Body of pancreas (tissue), 4 donors: ENCODE measurements at places on chromosomes 3 and 15. TPM values are rescaled to one million over a fixed set of nuclear protein-coding genes. Genes with fewer than 3 reads are reported as not detected.

GRCh38 chr15:55224892-55225291 lies 28.2 kb upstream of the RSL24D1 start:
- H3K36me3 ChIP-seq: no peaks in the 10 kb centered on the region
- H3K27me3 ChIP-seq: no peaks in the 10 kb centered on the region
- DNase-seq: no peak
- no peak overlapping the region for H3K27ac ChIP-seq
- no peak overlapping the region for H3K4me3 ChIP-seq

GRCh38 chr3:163132111-163132510 lies 1635.5 kb downstream of the OTOL1 start:
- H3K36me3 ChIP-seq: no peaks in the 10 kb centered on the region
- H3K4me1 ChIP-seq: no peaks in the 10 kb centered on the region
- H3K27me3 ChIP-seq: no peaks in the 10 kb centered on the region
- no peak for DNase-seq
- H3K4me3 ChIP-seq: no peak overlapping the region

DNA sequence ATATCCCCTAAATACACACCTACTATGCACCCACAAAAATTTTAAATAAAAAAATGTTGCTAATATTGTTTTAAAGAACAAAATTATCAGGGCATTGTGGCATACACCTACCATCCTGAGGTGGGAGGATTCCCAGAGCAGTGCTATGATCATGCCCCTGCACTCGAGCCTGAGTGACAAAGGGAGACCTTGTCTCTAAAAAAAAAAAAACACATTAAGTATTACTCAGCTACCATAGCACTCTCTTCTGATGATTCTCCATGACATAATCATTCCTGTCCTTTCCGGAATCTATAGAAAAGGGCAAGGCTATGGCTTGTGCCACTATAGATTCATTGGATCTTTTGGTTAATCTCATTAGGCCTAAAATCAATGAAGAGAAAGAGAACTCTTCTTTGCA lies 77.4 kb downstream of the ACAP2 start:
- no peak for DNase-seq
- H3K27me3 ChIP-seq: no peaks in the 10 kb centered on the region
- no peaks in the 10 kb centered on the region for H3K4me1 ChIP-seq
- H3K27ac ChIP-seq: no peak overlapping the region

DNA sequence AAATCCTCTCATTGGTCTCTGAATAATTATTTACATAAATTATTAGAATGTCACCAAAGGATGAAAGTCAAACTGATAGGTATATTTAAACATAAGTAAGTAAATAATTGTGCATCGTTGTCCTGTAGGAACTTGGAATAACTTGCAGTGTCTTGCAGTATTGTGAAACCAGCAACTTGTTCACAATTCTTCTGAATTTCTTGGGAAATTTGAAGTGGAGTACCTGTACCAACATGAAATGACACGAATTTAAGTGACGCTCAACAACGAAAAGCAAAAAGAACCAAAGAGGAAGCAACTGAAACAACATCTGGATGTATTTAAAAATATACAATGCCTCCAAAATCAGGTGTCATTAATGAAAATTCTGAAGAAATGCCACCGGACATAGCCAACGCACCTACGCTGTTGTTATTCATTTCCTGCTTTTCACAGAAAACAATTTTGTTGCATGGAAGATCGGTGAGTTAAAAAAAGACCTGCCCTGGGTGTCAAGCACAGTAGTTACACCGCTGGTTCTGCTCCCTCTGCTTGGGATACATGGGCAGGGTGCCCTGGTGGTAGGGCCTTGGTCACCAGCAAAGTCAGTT lies 112.5 kb downstream of the RPLP1 start:
- DNase-seq: no peak
- no peak overlapping the region for H3K27ac ChIP-seq
- no peak overlapping the region for H3K4me3 ChIP-seq

DNA sequence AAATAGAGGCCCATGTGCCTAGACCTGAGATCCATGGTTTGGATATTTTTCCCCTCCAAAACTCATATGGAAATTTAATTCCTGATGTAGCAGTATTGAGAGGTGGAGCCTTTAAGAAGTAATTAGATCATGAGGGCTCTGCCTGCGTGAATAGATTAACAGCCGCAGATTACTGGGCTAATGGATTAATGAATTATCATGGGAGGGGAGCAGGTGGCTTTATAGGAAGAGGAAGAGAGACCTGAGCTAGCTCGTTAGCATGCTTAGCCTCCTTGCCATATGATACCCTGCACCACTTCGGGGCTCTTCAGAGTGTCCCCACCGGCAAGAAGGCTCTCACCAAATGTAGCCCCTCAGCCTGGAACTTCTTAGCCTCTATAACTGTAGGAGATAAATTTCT lies 15.8 kb downstream of the ARHGEF26 start:
- H3K4me3 ChIP-seq: no peak overlapping the region
- H3K36me3 ChIP-seq: no peaks in the 10 kb centered on the region
- H3K27ac ChIP-seq: peak overlapping the region; percentile 70
- peaks cover 42% of the 10 kb centered on the region for H3K4me1 ChIP-seq
- no peaks in the 10 kb centered on the region for H3K27me3 ChIP-seq
- no peak for DNase-seq

Gene C2CD4A
- total RNA-seq: 1.6 TPM

Gene DAZL
- not detected for total RNA-seq

- no peak overlapping the region for H3K4me3 ChIP-seq
- H3K4me1 ChIP-seq: peaks cover 5% of the 10 kb centered on the region
- H3K27ac ChIP-seq: no peak overlapping the region
- H3K27me3 ChIP-seq: no peaks in the 10 kb centered on the region
Observed at GRCh38 chr15:41648770-41649169, 11.4 kb upstream of the MGA start.

Gene SERF2
- 818 TPM for total RNA-seq

Gene GOLGA8J
- total RNA-seq: not detected
